ENCODE measurements at places on chromosomes 16 and 17.
A peak's percentile ranks its signal among the peaks of the same experiment; 100 is the strongest.

DNA sequence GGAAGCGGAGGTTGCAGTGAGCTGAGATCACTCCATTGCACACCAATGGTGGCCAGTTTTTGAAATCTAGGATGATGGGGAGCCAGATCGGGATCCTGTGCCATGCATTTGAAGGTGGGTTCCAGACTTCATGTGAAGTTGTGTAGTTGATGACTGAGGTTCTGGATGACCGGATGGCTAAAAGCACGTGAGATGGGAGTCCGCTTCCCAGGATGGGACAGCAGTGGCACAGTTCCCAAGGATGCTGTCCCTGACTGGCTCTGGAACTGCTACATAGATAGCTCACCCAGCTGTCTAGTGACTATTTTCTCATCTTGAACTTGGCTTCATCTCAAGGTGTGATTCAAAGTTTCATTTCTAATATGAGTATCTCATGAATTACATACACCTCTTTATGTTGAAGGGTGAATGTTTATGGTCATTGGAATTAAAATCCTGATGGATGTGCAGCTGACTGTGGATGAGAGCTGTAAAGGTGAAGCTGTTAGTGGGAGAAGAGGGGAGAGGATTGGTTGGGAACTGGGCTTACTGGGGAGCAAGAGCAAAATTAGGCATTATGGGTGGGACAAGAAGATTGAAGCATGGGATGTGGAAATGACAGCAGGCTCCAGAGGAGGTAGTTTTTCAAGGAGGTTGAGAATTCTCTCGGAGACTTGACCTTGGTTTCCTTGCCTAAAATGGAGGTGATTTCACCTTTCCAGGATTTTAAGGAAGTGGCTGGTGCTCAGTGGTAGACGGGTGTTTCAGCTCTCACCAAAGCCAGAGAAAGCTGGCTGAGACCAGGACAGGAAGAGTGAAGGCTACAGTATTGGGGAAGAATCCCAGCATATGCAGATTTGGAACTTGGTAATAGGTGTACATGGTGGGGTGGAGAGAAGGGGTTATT is 8.2 kb downstream of the TUFM start:
- no peak for DNase-seq

DNA sequence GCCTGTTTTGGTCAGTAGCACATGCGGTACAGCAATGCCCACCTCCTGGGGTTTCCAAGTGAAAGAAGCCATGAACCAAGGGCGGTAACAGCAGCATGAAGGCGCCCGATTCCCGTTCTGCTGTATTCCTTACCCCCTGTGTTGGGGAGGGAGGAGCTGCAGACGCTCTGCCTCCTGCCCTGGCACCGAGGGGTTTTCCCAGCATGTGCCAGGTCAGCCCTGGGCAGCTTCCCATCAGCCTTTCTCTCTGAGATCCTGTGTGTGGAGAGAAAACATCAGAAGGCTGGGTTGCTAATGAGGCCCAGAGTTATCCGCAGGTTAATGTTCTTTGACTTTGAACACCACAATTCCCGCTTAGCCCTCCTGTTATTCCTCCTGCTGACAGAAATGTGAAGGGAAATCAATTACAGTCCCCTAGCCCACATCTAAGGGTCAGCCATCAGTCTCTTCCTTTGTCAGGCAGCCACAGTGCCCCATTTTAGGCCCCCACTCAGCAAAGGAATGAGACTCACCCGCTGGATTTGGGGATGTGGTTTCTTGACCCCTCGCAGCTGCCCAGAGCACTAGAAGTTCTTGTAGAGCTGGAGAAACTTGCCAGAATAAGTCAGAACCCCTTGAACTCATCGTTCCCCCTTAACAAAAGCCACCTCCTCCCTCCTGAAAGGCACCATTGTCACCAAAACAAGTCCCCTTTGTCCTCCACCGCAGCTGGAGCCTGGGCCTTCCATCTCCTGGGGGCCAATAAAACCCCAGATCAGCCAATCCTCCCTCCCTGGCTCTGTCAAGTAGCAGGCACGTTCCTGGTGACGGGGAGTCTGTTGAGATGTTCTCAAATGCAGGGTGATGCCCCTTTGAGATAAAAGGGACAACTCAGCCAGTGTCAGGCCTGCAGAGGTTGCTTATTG is 168.5 kb downstream of the KATNIP start:
- DNase-seq: peak; percentile 92

DNA sequence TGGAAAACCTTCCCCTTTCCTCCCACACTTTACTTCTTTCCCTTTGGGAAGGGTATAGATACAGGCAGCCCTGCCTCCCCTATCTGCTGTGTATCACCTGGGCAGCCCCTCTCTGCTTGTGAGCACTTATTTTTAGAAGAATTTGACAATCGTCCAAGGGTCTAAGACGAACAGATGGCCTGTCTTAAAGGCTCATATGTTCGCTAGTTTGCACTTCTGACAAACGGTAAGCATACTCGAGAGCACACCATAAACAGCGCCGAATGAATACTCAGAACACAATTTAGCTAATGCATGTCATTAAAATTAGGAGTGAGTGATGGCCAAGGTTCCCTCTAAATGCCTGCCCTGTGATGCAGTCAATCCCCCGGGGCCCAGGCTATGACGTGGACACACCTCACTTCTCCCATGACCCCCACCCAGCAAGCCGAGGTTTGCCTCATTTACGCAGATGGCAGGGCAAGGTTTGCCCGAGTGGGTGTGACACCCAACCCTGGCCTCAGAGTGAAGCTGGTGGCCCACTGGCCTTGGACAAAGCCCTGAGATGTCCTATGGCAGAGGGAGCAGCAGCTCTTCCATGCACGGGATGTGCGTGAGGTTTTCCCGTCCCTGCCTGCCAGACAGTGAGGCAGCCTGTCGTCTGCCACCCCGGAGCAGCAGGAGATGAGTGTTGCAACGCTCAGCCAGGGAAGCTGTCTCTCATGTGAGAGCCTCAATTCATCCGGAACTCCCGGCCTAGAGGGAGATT is 125.2 kb downstream of the C16orf78 start:
- no peak for DNase-seq

- DNase-seq: no peak
Observed at GRCh38 chr17:78842881-78843565, 2.4 kb upstream of the USP36 start.
